ENCODE measurements at places on chromosomes 11 and 22.

GRCh38 chr11:126680131-126680530, 320.4 kb downstream of the KIRREL3 start:
- DNase-seq = no peak

- DNase-seq = no peak
Measured at GRCh38 chr11:121067962-121068647, 32.9 kb upstream of the TECTA start.

- DNase-seq = peak; percentile 43
Measured at GRCh38 chr11:14908214-14908880, 16.3 kb upstream of the CYP2R1 start.

DNA sequence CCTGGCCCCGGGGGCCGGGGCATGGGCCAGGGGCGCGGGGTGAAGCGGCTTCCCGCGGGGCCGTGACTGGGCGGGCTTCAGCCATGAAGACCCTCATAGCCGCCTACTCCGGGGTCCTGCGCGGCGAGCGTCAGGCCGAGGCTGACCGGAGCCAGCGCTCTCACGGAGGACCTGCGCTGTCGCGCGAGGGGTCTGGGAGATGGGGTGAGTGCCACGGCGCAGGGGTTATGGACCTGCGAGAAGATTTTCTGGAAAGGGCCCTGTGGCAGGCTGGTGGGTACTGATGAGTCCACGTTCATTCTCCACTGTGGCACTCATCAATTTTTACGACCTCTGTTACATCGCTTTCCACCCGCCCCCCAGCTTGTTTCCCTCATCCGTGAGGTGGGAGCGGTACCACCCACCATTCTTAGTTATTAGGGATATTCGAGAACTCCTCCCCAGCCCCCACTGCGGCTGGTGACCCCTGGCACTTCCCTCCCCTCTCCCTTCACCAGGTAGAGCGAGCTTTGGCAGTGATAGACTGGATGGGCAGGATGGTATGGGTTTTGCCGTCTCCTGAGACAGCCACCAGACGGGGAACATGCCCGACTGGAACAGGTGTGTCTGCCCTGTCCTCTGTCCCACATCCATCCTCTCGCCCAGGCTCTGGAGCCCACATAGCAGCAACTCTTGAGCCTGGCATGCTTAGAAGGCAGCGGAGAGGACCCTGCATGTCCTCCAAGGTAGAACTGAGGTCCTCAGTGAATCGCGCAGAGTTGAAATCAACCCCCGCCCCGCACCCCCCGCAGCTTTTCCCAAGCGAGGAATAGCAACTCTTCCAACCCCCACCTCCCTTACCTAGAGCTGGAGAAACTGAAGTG, 562 bp downstream of the DGAT2 start:
- DNase-seq = no peak

DNA sequence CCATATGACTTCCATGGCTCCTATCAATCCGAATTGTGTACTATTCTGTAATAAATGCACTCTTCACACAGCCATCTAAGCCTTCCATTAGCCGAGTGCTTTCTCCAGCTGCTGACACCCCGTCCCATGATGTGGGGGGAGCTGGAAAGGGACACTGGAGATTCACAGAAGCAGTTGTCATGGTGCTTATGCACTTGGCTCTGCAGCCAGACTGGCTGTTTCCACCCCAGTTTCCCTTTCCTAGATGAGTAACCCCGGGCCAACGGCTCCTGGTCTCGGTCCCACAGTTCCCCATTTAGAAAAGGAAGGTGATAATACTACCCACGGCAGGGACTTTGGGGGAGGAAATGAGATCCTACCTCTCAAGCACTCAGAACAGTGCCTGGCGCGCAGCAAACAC, 244.9 kb upstream of the SYN3 start:
- DNase-seq = no peak

- DNase-seq = no peak
Measured at GRCh38 chr11:71372693-71373657, 75.2 kb downstream of the DHCR7 start.

DNA sequence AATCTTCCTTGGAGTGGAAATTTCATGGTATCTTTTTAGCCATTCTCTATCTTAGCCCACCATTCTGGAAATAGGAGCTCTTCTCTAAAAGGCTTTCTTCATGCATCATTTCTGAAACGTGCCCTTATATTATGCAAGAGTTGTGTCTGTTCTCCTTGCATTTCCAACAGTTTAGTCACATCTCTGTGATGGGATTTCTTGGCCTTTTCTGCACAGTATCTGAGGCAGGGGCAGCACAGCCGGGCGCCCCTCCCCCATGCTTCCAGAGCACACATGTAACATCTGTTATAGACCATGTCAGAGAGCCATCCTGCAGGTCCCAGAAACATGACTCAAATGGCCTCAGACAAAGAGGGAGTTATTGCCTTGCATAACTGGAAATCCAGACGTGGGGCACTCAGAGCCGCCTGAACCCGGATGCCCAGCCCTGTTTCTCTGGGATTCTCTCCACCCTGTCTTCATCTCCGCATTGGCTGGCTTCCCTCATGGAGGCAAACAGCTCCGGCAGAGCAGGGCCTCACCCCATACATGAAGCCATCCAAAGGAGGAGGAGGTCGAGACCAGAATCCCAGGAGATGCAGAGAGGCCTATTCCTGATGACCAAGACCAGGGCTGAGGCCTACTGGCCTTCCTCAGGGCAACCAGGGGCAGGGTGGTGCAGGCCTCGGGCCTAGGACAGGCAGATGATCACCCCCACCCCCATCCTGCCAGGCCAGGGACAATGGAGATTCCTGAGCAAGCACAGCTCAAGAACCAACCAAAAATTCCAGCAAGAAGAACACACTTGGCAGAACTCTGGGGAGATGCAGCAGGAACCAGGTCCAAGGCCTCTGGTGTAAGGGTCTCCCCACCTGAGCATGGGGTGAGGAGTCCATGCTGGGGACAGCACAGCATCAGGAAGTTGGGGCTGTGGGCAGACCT, 61.3 kb downstream of the IGLL5 start:
- no peak for DNase-seq

- no peak for DNase-seq
Measured at GRCh38 chr11:47259232-47259977, 1.6 kb downstream of the NR1H3 start.

GRCh38 chr11:97000481-97000880, 610.7 kb downstream of the JRKL start:
- DNase-seq = no peak

DNA sequence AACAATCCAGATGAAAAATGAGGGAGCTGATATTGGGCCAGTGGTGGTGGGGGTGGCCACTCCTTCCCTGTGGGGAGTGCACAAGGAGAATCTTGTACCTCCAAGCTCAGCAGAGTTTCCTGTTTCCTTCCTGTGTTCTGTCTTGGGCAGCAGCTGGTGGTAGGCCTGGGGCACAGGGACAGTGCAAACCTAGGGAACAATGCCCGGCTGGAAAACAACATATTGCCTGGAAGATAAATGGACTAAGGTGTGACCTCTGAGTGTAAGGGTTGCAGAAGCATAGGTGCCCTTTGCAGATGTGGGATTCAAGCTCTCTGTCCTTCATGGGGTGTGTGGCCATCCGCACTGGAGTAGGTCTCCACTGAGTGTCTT, 5.8 kb upstream of the JAM3 start:
- no peak for DNase-seq

DNA sequence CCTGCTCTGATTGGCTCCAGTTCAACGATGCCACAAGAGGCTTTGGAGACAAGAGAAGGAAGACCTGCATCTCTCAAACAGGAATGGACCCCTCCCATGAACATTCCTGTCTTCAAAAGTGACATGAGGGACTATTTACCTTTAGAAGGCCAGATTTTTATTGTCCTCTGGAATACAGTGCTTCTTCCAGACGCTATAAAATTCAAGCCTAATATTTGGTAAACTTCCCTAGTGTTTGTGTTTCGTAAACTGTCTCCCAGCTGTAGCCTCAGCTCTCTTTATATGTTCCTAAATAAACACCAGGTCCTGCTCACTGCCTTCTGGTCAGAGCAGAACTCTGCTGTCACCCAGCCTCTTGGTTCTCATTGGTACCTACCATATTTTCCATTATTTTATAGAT, 157.8 kb downstream of the CCDC34 start:
- DNase-seq = no peak

GRCh38 chr22:26656891-26657851, at the start of gene MIAT:
MIAT (plus strand) TSS chr22:26657588.
- DNase-seq = no peak

GRCh38 chr11:87878373-87878825, 296.8 kb downstream of the RAB38 start:
- DNase-seq = no peak

- no peak for DNase-seq
Measured at GRCh38 chr11:88337987-88338668, 592 bp upstream of the CTSC start.

DNA sequence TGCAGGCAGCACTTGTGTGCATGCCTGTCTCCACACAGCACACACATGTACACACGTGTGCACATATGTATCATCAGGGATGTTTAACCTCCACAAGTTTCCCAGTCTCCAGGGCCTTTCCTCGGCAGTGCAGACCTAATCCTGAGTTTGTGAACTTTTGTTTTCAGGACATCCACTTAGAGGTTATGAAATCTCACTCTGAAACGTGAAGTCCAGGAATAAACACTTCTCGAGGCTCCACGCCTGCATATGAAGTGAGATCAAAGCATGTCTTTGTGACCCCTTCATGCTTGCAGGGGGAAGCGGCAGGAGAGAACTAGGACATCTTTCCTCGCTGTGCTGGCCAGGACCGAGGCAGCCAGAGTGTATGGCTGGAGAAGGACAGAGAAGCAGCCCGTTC, 3.1 kb downstream of the SHISAL1 start:
- DNase-seq = no peak

GRCh38 chr11:116849486-116849885, 12.1 kb upstream of the APOA1 start:
- DNase-seq = no peak

- DNase-seq = no peak
Measured at GRCh38 chr11:116563028-116563711, 209.6 kb downstream of the BUD13 start.

DNA sequence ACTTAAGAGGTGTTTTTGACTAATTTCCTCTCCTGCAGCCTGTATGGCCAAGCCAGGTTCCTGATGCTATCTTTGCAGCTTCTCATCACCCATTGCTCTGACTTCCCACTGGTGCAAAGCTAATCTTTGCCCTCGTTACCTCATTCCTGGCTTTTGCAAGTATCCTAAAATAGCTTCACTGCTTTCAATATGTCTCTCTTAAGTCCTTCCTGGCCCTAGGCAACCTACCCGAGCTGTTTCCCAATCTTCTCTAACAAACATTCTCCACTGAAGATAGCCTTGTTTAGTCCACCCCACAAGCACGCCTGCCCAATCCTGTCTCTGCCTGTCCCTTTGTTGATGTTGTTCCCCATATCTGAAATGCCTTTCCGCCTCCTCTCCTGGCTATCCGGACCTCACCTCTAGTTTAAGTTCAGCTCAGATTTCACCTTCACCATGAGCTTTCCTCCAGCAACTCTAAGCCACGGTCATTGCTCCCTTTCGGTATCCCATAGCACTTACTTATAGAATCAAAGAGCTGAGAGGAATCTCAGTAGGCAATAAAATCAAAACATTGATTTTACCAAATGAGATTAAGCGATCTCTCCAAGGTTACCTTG, 30.1 kb upstream of the CECR2 start:
- no peak for DNase-seq

DNA sequence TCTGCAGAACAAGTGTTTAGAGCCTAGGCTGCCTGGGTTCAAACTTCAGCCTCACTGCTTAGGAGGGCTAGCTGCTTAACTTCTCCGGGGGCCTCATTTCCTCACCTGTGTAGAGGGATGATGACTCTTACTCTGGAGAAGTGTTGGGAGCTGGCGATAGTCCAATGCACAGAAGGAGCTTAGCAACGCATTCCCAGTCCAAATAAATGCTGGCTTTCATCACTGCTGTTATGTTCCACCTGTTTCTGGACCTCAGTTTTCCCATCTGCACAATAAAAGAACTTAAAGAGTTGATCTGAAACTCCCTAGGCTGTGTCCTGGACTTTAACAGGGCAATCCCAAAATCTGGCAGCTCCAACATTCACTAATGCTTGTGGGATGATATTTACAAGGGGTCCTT, 337.8 kb downstream of the MIAT start:
- no peak for DNase-seq

GRCh38 chr11:72236083-72236697, 7.8 kb downstream of the PHOX2A start:
- no peak for DNase-seq

DNA sequence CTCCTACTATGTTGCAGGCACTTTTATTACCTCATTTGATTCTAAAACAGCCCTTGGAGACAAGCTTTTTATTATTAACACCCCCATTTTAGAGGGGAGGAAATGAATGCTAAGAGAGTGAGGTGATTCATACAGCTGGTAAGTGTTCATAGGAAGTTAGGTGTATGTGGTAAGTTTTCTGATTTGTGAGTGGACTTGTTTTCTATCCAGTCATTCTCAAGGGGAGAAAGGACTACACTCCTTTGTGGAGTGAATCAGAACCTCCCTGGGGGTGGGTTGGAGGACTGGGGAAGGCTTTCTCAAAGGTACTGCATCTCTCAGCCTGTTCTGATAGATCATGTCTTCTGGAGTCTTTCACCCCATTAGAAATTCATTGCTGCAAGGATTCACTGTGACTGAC, 23.5 kb downstream of the PKNOX2 start:
- no peak for DNase-seq

DNA sequence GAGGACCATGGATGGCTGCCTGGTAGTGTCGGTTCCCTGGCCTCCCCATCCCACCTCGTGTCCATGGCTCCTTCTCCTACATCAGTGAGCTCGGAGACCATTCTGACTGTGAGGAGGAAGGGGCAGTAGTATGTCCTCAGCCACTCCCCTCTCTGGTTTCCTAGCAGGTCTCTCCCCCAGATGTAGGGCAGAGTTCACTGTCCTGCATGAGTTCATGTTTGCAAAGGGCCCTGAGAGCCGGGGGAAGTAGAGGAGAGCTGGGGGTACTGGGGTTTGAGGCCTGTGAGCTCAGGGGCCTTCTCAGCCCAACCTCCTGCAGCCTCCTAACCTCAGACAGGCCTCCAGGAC, 18.4 kb upstream of the ST3GAL4 start:
- no peak for DNase-seq

All from NCI-H2107 (cell line).